Stimulated activated CD4-positive, alpha-beta T cell treated with anti-CD3 and anti-CD28 coated beads, Interleukin-2, amount 100 ng/mL, for 24 hours (primary cell): ENCODE measurements at places on chromosomes 16 and 17.

- no peak for DNase-seq
These were observed 11.6 kb upstream of the DRC7 start for GRCh38 chr16:57682809-57683635.

GRCh38 chr16:48959204-48959603 is 322.4 kb downstream of the CBLN1 start:
- DNase-seq = no peak

DNA sequence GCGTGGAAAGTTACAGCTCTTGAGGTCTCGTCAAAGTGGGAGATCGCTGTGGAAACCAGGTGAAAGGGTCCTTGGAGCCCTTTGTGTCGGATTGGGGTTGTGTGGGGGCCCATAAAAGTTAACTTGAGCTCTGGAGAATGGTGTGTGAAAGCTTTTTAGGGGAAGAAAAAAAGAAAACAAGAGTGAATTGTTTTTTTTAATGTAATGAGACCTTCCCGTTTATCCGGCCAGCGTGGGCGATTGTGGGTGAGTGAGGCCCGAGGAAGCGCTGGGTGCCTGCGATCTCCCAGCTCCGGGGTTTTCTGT is 150.6 kb downstream of the MSI2 start:
- DNase-seq = no peak

DNA sequence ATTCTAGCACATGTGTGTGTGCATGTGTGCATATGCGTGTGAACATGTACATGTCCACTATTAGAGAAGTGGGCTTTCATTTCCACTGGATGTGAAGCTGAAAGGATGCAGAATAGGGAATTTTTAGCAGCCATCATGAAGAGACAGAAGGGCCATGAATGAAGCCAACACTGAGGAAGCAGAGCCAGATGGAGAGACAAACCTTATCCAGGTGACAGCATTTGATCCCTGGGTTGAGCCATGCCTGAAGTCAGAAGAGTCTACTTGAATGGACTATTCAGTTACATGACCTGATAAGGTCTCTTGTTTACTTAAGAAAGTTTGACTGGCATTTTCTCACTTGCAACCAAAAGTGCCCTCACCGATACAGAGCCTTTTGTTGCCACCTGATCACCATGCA is 88.4 kb downstream of the ASIC2 start:
- no peak for DNase-seq

GRCh38 chr17:5929721-5930120 is 140.5 kb upstream of the WSCD1 start:
- no peak for DNase-seq

GRCh38 chr16:88459366-88460073 is 6.4 kb downstream of the ZFPM1 start:
- DNase-seq = no peak

DNA sequence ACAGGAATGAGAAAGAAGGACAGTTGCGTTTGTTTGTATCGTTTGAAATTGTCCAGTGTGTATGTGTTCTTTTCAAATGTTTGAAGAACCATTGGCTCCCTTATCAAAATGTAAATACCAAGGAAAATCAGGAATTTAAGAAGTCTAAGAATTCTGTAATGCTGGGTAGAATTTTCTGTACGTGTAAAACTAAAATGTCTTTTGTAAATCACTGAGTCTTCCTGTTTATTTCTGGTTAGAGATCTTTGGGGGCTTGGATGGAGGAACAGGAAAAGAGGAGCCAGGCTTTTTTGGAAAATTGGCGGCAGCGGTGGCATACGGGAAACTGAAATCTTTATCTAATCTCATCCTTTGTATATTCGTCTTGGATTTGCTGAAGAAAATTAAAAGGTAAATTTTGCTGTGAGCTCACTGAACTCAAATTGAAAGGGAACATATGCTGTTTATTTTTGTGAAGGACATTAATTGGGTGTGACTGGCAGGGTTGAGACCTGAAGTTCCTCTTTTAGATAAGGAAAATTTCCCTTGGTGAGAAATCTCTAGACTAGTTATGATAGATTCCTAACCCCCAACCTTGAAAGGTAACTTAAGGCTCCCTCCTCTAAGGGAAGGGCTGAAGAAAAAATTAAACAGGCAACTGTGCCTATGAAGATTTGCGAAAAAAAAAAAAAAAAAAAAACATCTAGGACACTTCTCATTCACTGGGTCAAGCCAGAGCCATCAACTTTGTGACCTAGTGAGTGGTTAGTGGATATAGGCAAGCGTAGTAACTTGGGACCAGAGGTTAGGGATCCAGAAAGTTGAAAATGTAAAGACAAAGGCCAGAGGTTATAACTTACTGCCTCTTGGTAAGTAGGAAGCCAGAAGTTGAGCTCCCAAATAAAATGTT is 10.8 kb downstream of the TAT start:
- no peak for DNase-seq

GRCh38 chr16:58010886-58011285 is 9.7 kb downstream of the USB1 start:
- DNase-seq = no peak

DNA sequence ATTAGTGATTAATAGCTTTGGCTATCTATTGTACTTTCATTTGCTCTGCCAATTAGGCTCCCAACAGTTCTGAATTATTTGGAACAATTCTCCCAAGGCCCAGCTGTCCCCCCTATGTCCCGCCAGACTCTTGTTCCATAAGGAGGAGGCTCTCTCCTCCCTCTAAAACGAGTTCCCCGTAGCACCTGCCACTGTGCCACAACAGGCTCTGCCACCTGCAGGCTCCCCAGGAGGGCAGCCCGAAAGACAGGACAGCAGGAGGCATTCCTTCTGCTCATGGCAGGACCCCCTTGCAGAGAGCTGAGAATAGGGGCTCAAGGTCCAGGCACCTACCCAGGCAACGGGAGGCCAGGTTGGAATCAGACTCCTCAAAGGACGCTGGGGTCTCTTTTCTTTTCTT is 9.0 kb downstream of the PITPNM3 start:
- DNase-seq = no peak

GRCh38 chr17:49436174-49436573 is 21.5 kb upstream of the PHB1 start:
- no peak for DNase-seq

- DNase-seq = no peak
These were observed 137.2 kb downstream of the CYLD start for GRCh38 chr16:50878966-50879615.

DNA sequence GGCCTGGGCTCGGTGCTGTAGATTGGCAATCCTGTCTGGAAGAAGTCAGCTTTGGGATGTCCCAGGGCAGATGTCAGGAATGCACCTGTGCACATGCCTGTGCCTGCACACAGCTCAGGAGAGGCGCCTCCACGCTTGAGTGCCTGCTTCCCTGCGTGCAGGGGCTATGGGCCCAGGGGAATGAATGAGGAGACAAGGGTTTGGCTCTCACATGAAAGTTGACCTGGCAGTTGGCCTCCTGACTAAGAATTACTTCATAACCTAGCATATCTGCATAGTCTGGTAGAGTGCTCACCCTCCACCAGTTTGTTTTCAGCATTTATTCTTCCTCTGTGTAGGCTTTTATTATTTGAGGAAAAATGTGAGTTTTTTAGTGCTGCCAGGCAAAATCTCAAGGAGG is 50.0 kb downstream of the PLD6 start:
- DNase-seq = no peak

GRCh38 chr16:70725024-70725911 is 39.4 kb upstream of the MTSS2 start:
- no peak for DNase-seq

GRCh38 chr17:50620237-50620636 is 14.4 kb upstream of the ABCC3 start:
- no peak for DNase-seq

DNA sequence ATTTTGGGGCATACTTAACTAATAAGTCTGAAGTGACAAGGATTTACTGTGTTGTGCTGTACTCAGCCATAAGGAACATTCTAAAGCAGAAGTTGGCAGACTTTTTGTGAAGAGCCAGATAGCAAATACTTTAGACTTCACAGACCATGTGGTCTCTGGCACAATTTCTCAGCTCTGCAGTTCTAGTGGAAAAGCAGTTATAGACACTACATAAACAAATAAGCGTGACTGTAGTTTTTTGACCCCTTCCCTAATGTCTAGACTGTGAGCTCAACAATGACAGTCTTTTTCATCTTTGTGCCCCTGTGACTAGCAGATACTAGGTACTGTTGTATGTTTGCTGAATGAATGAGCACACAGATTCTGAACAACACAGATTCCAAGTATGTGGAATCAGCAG is 4.9 kb downstream of the RPAIN start:
- DNase-seq = no peak

- DNase-seq = no peak
These were observed 15.6 kb downstream of the NLRC3 start for GRCh38 chr16:3561626-3562025.

DNA sequence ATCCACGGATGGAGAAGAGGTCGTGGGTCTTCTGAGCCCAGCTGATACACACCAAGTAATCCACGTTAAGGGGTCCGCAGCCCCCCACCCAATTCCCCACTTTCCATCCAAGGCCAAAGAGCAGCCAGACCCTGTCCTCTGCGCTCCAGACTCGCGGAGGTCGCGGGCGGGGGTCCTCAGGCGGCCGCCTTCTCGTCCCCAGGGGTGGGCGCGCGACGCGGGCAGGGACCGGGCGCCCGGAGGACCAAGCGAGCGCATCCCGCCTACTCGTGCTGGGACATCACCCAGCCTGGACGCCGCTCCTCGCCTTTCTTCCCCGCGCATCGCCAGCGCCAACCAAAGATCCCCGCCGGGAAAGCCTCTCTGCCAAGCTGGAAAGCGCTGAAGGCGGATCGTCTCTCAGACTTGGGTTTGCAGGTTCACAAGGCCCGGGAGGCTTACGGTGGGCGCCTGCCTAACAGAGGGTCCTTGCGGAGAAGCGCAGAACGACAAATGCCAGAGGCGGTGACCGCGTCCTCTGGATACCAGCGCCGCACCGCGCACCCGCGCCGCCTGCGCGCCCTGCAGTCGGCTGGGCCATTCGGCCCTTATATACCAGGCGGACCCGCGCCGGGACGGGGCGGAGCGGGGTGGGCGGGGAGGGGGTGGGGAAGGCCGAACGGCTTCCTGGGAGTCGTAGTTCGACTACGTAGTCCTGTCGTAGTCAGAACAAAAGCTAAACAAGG is 471.6 kb downstream of the SOX9 start:
- peak; percentile 64 for DNase-seq

DNA sequence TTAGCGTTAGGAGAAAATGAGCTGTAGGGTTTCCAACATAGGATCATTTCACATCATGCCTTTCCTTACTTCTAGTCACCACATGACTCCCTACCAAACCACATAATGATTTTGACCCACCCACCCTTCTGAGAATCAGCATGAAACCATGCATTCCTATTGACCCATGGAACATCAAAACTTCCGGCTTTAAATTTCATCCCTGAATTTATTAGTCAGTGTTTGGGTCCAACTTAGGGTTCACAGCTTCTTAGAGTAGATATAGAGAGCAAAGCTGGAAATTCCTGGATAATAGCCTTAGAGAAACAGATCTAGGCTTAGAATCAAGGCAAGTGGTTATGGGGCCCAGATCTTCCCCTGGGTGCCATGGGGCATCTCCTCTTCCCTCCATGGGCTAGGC is 162.6 kb downstream of the TOX3 start:
- DNase-seq = no peak

GRCh38 chr17:81143200-81143527 is 22.1 kb upstream of the PVALEF start:
- no peak for DNase-seq

GRCh38 chr17:49727380-49727779 is 19.6 kb upstream of the SLC35B1 start:
- no peak for DNase-seq

DNA sequence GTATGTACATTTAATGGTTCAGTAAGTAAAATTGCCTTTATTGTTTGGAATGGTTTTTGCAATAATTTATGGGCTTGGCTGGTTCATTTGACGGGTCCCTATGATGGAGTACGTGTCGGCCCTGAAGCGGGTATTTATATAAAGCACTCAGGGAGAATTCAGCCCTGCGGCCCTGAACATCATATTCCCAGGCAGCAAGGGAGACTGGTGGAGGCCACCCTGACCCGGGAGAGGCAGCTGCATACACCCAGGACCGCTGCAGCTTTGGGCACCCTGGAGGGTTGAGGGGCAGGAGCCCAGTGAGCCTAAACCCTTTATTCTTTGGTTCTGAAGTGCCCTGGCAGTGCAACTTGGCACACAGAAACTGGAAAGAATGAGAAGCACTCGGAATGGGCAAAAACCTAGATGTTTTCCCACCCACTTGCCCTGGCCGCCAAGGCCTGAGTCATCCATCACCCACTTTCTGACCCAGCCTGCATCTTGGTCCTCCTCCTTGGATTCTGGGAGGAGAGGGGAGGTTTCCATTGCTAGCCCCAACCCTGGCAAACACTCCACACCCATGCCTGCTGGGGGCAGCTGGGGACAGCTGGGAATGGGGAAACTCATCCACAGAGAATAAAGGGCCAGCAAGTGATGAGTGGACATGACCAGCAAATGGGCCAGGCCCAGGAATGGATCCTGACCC is 162.2 kb upstream of the TNRC6C start:
- DNase-seq = no peak

- no peak for DNase-seq
These were observed 25.4 kb downstream of the B9D1 start for GRCh38 chr17:19336938-19337711.

DNA sequence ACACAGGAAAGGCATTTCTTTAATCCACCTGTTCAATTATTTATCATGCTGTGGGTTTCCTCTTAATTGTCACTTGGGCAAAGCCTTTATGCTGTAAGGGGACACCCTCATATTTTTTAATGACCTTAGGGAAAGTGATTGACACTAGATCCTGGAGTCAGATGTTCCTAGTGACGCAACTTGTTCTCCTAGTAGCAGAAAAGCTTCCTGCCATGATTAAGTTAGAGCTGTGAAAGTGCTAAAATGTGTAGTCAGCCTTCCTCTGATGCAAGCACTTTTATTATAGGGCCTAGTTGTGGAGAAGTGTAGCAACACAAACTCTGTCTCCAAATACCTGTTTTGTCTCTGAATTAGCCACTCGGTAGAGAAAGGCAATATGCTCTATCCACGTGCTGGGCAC is 12.3 kb downstream of the TMEM100 start:
- DNase-seq = no peak

DNA sequence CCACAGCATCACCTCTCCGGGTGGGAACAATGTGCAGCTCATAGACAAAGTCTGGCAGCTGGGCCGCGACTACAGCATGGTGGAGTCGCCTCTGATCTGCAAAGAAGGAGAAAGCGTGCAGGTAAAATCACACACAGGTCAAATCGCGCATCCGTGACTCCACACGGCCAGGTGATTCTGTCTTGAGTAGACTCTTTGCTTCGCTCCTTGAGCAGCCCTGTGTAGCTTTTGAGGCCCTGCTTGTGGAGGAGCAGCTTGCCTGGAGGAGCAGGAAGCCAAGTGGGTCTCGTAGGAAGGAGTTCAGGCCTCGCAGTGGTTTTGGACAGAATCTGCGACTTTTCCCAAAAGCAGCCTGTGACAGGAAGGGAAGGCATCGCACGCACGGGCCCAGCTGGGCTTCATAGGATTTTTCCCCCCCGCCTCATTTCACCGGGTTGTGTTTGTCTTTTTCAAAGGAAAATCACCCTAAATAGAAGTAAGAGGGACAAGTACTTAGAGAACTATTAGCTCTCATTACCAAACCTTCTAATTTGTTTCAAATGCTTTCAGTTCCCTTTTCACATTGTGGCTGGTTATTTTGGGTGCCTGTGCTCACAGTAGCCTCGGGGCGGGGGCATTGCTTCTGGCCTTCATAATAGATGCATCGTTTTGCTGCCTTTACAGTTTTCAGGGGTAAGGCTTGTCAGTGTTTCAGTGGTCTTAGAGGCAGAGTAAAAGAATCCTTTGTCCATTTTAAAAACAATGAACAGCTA is 71.5 kb downstream of the SEC14L1 start:
- no peak for DNase-seq
